Lower leg skin (tissue), 4 donors: ENCODE measurements at places on chromosomes 7 and 10. TPM values are rescaled to one million over a fixed set of nuclear protein-coding genes. Genes with fewer than 3 reads are reported as not detected.
A peak's percentile ranks its signal among the peaks of the same experiment; 100 is the strongest.

DNA sequence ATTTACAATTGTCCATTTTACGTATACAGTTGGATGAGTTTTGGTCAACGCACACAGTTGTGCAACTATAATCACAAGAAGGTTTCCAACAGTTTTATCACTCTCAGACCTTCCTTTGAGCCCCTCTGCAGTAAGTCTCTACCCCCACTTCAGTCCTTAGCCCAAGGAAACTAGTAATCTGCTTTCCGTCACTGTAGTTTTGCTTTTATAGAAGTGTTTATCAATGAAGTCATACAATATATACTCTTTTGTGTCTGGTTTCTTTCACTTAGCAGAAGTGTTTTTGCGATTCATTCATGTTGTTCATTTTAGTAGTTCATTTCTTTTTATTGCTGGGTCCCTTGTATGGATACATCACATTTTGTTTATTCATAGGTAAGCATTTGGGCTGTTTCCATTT is 92.9 kb upstream of the PIP4K2A start:
- DNase-seq, result no peak

Gene TAS2R4
- total RNA-seq, result 0.30 TPM

GRCh38 chr7:6284461-6285360 is 12.3 kb upstream of the CYTH3 start:
- DNase-seq, result no peak

Gene PDE1C
- total RNA-seq, result 3.5 TPM

Gene TBX20
- total RNA-seq, result not detected

Gene SUGCT
- total RNA-seq, result 0.59 TPM

DNA sequence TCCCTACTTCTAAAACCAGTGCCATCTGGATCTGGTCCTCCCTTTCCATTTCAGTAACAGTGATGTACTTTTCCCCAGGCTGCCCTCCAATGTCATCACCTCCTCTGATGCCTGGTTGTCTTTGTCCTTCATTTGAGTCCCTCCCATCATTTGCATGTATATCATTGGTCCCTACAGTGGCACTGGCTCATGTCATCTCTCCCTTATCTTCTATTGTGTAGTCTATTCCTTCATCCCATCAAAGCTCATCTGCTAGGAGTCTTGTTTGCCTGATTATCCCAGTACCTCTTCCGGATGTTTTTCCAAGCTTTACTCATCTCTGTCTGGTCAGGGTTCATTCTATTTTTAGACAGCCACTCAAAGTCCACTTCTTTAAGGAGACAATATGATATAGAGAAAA is 292.9 kb upstream of the BMPER start:
- no peak for DNase-seq

- DNase-seq, result peak; percentile 92
Observed at GRCh38 chr10:95333997-95334804, 43.4 kb upstream of the PDLIM1 start.

Gene C7orf57
- total RNA-seq, result not detected

- no peak for DNase-seq
Observed at GRCh38 chr10:72611783-72612182, 14.1 kb downstream of the MICU1 start.

Gene NUTM2D
- total RNA-seq, result 3.2 TPM

DNA sequence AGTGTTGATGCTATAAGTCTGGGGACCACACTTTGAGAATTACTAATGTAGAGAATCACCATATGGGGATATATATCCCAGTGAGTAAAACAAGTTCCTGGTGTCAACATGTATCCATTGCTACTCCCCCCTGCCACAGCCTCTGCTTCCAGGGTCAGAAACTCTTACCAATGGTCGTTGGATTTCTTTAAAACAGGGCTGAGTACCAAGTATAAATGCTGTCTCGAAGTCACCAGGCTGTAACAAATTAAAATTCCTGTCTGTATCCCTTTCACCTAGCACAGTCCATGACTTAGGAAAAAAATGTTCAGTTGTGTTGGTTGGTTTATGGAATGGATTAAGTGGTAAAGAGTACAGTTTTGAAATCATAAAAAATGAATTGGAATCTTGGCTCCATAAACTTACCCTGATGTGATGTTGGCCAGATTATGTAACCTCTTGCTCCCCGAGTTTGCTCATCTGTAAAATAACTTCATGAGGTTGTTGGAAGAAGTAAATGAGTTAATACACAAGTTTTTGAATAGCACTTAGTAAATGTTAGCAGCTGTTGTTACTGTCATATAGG is 364.0 kb upstream of the LRGUK start:
- no peak for DNase-seq

Gene GSTO2
- total RNA-seq, result 23.2 TPM

- DNase-seq, result no peak
Observed at GRCh38 chr7:38736138-38736537, 105.0 kb upstream of the AMPH start.

- DNase-seq, result no peak
Observed at GRCh38 chr10:6778992-6779701, 199.1 kb upstream of the PRKCQ start.

- DNase-seq, result no peak
Observed at GRCh38 chr10:121448766-121449421, 149.3 kb downstream of the FGFR2 start.

Gene CLRN3
- total RNA-seq, result not detected

- DNase-seq, result no peak
Observed at GRCh38 chr7:147638566-147638965, 952.0 kb upstream of the C7orf33 start.

Gene SLC26A3
- not detected for total RNA-seq

DNA sequence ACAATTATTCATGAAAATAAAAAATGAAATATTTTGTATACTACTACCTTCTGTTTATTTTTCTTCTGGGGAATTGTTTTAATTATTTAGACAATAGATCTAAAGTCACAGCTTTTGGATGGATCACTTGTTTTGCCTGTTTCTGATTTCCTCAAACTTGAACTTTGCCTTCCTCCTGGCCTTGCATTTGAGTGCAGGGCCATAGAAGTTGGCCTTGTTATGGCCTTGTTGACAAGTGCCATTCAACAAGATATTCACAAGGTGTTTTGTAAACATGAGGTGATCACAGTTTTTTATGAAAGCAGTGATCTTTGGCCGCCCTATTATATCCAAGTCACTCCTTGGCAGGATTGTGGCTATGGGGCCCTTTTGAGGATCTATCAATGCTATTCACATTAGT is 4.6 kb downstream of the ZNF22 start:
- no peak for DNase-seq

DNA sequence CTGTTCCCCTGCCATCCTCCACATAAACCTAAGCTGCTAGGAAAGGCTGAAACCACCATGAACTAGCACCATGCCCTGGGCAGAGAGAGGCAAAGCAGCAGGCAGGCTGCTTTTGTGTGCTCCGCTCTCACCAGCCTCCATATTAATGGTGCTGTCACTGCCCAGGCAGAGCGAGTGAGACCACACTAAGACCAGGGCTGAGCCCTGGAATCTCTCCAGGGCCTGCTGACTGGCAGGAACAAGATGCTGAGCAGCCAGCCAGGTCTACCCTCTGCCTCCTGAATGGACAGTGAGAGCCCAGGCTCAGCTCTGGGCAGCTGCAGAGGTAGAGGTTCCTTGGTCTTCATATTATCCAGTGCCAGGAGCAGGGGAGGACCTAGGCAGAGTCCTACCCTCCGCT is 1.6 kb upstream of the CRHR2 start:
- no peak for DNase-seq

GRCh38 chr10:132419538-132420468 is 22.8 kb downstream of the PWWP2B start:
- no peak for DNase-seq

Gene IKZF1
- 5.3 TPM for total RNA-seq

Gene MYL7
- not detected for total RNA-seq

Gene ANKRD2
- total RNA-seq, result 3.6 TPM

Gene CHAT
- total RNA-seq, result not detected

Gene TMEM106B
- 49.4 TPM for total RNA-seq

- no peak for DNase-seq
Observed at GRCh38 chr10:78436706-78437406, 403.2 kb downstream of the RPS24 start.

- DNase-seq, result no peak
Observed at GRCh38 chr7:128065872-128066271, 34.6 kb upstream of the LRRC4 start.

Gene MRC1
- total RNA-seq, result 7.9 TPM

GRCh38 chr7:28702171-28702570 is 256.0 kb downstream of the TRIL start:
- no peak for DNase-seq

- DNase-seq, result no peak
Observed at GRCh38 chr7:88310956-88311674, 4.4 kb upstream of the STEAP4 start.

GRCh38 chr10:116134322-116134721 is 138.7 kb downstream of the GFRA1 start:
- DNase-seq, result no peak

- no peak for DNase-seq
Observed at GRCh38 chr10:60967854-60968484, 24.0 kb upstream of the RHOBTB1 start.

DNA sequence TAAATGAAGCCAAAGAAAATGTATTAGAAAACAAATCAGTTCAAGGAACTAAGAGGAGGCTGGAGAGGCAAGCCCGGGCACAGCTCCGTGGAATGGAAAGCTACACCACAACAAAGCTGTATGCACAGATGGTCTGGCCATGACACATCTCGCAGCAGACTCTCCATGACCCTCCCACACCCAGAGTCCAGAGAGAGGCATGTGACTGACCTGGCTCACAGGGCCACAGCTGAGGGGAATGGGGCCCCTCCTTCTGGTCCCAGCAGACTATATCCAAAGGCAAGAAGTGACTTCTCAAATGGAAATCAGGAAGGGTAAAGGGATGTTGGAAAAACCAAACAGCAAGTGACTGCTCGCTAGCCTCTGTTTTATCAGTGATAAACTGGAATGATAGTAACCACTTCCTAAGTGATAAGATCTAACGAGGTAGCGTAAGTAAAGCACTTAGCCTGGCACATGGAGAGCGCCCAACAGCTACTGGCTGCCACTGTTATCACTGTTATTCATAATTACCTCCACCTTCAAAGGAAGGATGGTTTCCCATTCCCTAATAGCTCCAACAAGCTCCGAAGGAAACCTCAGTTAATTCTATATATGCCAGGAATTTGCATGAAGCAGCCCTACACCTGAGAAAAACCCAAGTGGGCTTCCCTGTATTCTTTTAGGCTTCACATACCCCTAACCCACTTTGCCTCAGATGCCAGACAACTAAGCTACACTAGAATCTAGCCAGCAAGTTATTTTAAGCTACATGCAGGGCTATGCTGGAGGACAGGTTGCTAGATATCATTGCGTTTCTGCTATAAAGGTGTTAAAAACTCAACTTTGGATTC is 8.4 kb downstream of the OSBPL3 start:
- no peak for DNase-seq

- no peak for DNase-seq
Observed at GRCh38 chr10:15796762-15797161, 63.5 kb downstream of the MINDY3 start.

GRCh38 chr10:66277481-66277880 is 648.4 kb upstream of the LRRTM3 start:
- no peak for DNase-seq

- DNase-seq, result no peak
Observed at GRCh38 chr10:127159648-127160245, 36.6 kb downstream of the INSYN2A start.

Gene MYH16
- total RNA-seq, result not detected

DNA sequence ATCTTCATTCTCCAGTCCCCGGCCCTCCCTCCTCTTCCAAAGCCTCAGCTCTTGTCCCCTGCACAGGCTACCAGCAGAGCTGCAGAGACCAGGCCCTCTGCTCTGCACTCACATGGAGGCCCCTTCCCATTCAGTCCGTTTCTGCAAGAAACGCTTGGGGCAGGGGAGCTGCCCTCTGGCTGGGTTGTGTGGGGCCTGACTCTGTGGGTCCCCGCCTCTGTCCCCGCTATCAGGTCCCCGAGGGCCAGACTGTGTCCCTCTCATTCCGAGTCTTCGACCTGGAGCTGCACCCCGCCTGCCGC is 1.5 kb downstream of the PCOLCE start:
- no peak for DNase-seq

GRCh38 chr10:42488416-42488815 is 150.0 kb downstream of the ZNF33B start:
- no peak for DNase-seq

GRCh38 chr7:79241288-79242060 is 212.0 kb downstream of the MAGI2 start:
- no peak for DNase-seq

DNA sequence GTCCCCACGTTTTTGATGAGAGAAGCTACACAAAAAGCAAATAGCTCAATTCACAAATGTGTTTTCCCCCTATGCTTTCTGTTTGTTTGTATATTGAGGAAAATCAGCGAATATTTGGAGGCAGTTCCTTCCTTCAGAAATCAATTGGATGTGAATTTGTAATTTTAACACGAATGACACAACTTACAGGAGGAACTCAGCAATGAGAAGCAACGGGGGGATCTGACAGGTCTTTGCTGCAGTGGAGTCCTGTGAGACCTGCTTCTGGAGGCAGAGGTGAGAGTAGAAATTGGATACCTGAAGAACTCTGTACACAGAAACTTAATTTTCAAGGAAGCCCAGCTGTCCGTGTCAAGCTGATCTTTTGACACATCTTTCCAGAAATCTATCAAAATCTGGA is 370.4 kb downstream of the GFRA1 start:
- no peak for DNase-seq

Gene VAX1
- total RNA-seq, result not detected

- no peak for DNase-seq
Observed at GRCh38 chr7:96718107-96719003, 8.7 kb upstream of the SEM1 start.

- DNase-seq, result no peak
Observed at GRCh38 chr7:36946401-36946739, 222.1 kb upstream of the AOAH start.

DNA sequence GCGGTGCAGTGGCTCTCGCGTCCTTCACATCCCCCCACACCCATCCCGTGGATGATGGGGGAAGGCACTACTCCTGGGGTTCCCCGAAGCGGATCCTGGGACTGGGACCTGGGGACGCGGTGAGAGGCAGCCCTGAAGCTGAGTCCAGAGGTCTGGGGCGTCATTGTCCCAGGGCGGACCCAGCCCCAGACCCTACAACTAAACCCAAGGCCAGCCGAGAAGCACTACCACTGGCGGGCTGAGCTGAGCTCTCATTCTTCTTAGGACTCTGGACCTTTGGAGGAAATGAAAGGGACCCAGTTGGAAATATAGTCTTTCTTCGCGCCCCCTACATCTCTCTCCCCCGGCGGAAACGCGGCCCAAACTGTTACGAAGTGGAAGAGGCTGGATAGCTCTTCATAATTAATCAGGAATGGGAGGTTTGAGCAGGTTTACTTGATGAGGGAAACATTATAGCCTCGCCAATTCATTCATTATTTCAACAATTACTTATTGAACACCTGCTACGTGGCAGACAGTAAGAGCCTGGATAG is 389 bp upstream of the FBXL15 start:
- no peak for DNase-seq

Gene CTAGE15
- 2.1 TPM for total RNA-seq

- DNase-seq, result no peak
Observed at GRCh38 chr7:24703296-24703695, 54.0 kb downstream of the GSDME start.
